ENCODE measurements at places on chromosomes 12 and 14.

DNA sequence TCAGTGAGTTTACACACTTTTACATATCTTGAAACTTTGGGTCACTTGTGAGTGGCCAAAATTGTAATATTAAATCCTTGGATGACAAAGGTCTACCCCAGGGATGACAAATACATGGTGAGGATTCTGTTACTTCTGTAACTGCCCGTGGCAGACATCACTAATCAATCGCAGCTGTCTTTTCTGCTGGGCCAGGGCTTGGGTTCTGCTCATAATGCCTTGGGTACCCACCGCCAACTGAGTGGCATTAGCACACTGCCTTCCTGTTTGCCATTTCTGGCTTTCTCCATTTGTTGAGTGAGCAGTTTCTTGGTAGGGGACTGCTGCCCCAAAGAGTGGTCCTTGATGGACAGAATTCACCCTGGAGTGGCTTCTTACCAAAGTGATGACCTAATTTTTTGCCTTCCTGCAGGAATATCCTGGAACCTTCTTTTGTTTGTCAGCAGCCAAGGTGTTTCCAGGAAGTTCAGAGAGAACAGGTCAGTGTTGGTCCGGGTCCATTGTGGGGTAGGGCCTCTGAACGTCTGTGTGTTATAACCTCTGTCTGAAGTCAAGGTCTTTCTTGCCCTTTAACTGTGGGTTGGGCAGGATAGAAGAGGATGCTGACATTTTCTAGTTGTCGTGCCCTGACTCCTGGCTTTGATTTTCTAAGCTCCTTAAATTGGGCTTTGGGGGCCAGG is 6.2 kb downstream of the TSPAN9 start:
- no peak for DNase-seq

DNA sequence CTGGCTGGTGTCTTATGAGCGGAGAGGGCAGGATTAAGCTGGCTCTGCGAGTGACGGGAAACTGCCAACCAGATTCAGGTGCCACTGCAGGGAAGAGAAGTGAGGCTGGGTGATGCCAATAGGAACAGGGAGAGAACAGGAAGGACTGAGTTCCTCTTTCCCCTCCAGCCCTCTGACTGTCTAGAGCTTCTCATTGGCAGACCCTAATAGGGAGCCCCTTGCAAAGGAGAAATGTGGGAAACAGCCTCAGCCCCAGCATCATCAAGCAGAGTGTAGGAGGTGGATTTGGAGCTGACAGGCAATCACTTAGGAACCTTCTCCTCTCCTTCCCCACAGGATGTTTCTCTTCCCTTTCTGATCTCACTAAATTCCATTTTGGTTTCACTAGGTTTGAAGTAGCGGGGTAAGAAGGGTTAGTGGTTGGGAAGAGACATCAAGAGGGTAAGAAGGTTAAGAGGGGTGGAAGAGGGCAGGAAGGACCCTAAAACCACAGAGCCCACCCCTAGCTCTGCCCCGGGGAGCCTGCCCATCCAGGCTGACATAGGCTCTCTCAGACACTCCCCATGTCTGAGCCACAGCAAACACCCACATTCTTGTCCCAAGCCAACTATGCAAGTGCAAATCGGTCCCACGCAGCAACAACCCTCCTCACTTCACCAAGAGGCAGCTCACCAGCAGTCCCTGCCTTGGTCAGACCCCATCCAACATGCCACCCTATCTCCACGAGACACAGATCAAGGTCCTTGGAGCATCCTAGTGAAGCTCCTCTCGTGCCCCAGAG is 111.1 kb downstream of the STAB2 start:
- no peak for DNase-seq

GRCh38 chr12:11807458-11807857 is 158.0 kb downstream of the ETV6 start:
- DNase-seq: peak; percentile 76

GRCh38 chr12:31496257-31496656 is 94.7 kb downstream of the DENND5B start:
- DNase-seq: no peak

DNA sequence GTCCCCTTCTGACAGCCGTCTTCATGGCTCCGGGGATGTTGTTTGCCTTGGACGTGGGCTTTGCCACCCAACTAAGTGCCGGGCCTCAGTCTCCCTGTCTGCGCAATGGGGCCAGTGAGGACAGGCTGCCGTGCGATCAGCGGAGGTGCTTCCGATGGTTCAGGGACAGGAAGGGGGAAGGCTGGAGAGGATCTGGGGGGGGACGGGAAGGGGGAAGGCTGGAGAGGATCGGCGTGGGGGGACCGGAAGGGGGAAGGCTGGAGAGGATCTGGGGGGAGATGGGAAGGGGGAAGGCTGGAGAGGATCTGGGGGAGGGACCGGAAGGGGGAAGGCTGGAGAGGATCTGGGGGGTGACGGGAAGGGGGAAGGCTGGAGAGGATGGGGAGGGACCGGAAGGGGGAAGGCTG is 3.4 kb downstream of the MMP17 start:
- no peak for DNase-seq

- no peak for DNase-seq
These were observed 23.8 kb downstream of the OAS2 start for GRCh38 chr12:113002155-113002554.

DNA sequence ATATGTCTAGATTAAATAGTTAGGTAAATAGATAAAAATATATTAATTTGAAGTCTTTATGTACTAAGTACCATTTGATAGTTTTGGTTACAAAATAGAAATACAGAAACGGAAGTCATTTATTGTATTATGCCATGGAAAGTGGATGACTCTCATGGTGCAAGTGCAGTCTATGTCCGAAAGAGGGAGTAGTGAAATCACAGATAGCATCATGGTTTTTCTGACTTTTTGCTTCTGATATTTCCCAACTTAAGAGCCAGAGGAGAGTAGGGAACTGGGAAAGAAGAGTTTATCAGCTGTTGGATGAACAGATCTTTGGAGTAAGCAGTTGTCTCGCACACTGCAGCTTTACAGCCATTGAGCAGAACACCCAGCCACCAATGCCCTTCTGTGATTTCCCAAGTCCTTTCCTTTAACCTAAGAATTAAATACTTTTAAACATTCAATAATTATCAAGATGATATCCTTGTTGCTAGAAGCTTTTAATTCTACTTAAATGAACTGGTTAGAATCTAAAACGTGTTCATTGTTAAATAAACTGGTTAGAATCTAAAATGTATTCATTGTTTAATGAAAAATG is 18.4 kb upstream of the SRGAP1 start:
- peak; percentile 52 for DNase-seq

GRCh38 chr12:123131879-123132402 is 18.9 kb downstream of the PITPNM2 start:
- peak; percentile 89 for DNase-seq

- peak; percentile 24 for DNase-seq
These were observed 11.3 kb upstream of the SLC38A2 start for GRCh38 chr12:46383654-46384450.

- no peak for DNase-seq
These were observed 8.4 kb downstream of the ZBTB25 start for GRCh38 chr14:64495252-64495651.

- DNase-seq: no peak
These were observed 62.9 kb upstream of the RTRAF start for GRCh38 chr14:51926449-51926848.

DNA sequence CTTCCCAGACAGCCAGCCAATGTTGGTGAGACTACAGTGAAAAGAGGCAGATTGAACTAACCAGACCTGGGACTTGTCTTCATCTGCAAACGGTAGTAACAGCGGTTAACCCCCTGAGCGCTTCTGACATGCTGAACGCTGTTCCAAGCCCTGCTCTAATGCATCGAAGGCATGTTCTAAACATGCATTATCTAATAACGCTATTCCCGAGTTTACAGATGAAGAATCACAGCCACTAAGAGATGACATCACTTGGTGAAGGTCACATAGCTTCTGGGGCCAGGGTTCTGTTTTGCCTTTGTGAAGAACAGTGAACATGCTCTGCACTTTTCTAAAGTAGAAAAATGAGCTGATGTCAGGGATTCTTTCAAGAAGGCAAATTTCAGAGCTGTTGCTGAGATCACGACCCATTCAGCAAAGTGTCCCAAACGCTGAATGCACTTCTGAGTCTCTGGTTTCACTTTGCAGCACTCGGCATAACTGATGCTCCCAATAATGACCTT is 56.0 kb downstream of the FOS start:
- no peak for DNase-seq

- no peak for DNase-seq
These were observed 2.1 kb downstream of the SIX6 start for GRCh38 chr14:60510951-60511599.

Data from NCI-H748 treated with DMSO at 0.1 percent for 48 hours (cell line).